ENCODE measurements at places on chromosomes 12 and 14.

- no peak for DNase-seq
Measured at GRCh38 chr14:33207467-33208017, 268.9 kb downstream of the NPAS3 start.

DNA sequence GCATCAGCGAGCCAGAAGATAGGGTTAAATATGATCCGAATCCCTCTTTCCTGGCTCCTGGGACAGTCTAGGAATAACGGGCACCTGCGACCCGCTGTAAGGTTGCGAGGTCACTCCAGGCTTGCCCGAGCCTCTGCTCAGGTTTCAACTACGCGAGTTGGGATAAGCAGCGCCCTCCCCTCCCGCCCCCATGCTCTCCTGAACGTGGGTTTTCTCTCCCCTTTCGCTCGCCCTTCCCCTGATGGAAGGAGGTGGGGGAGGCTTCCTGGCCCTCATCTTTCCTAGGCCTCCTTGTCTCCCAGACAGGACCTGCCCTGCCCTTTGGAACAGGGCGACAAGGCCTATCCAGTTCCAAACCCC, 753 bp upstream of the ATP5MC2 start:
- no peak for DNase-seq

- DNase-seq = no peak
Measured at GRCh38 chr12:9902539-9903228, 21.4 kb downstream of the KLRF2 start.

GRCh38 chr14:105080161-105080560, 14.9 kb upstream of the GPR132 start:
- no peak for DNase-seq

DNA sequence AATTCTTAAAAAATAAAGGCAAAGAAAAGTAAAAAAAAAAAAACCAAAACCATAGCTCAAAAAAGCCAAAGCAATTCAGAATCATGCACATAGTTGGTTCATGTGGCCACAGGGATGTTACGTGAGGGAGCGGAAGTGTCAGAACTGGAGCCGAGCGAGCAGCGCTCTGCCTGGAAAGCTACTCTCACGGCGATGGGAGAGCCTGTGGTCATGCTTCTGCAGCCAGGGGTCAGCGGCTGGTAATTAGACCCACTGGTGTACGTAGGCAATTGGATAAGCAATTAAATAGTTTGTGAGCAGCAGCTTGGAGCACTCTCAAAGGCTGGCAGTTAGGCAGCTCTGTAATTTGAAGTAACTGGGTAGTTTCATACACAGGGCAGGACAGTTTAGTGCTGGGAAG, 58.1 kb downstream of the TRHDE start:
- DNase-seq = no peak

DNA sequence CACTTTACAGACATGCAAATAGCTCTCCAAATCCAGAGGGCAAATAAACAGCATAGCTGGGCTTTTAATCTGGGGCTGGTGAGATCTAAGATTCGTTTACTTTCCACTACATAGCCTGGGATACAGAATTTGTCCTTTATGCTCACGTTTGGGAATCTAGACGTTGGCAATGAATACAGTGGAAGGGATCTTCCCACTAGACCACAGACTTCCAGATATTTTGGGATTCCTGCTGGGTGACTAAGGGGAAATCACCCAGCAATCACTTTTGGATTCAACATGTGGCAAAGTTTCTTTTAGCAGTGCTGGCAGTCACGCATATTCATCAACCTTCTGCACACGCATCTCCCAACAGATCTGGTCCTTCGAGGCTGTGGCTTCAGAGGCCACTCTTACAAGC, 23.5 kb downstream of the APPL2 start:
- DNase-seq = no peak

GRCh38 chr14:94403312-94403932, 15.0 kb upstream of the SERPINA1 start:
- no peak for DNase-seq

Data from stimulated activated CD4-positive, alpha-beta T cell treated with anti-CD3 and anti-CD28 coated beads, Interleukin-1b, Interleukin-23, amount 100 ng/mL, for 1 hour (primary cell).